ENCODE measurements at places on chromosomes 11 and 22. TPM values are rescaled to one million over a fixed set of nuclear protein-coding genes. Genes with fewer than 3 reads are reported as not detected.

The CD6 gene
- 1.3 TPM for total RNA-seq

The ROBO4 gene
- 93.7 TPM for total RNA-seq

The RAB36 gene
- 1.1 TPM for total RNA-seq

The IGLL1 gene
- 203 TPM for total RNA-seq
